ENCODE measurements at places on chromosomes 2 and 18. TPM values are rescaled to one million over a fixed set of nuclear protein-coding genes. Genes with fewer than 3 reads are reported as not detected.

- DNase-seq: no peak
These were observed 18.7 kb downstream of the TMEM178A start for GRCh38 chr2:39684464-39684863.

GRCh38 chr2:217085543-217085942 lies 225.7 kb upstream of the TNP1 start:
- no peak for DNase-seq

Gene PLEKHH2
- 45.3 TPM for total RNA-seq

DNA sequence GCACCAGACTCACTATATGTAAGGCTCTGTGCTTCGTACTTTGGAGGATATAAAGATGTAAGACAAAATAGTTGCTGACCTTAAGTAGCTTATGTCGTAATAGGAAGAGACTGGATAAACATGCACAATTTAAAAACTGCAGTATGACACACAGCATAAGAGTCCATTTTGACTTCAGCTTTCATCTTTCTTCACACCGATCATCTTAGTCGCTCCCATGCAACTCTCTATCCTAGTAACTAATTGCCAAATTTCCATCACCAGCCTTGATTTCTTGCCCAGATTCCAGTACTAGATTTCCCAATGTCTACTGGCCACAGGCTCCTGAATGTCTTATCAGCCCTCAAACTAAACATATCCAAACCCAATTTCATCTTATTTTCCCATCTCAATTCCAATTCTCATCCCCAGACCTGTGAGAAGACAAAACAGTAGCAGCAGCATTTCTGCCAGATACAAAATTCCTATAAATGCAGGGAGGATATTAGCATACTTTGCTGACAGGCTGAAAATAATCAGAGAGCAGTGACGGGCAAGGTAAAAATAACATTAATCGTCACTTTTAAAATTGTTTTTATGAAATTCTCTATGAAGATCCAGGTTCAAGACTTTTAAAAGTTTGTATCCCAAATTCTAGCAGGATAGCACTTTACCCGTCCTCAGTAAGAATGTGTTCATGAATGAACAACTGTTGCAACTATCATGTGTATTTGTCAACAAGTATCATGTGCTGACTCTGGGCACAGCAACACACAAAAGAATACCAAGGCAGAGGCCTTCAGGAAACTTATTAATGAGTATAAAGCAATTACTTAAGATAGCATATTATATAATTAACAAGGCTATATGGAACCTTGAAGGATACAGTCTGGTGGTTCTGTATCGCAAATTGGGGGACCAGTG lies 42.2 kb downstream of the KIDINS220 start:
- DNase-seq: no peak

Gene KCNS3
- total RNA-seq: 86.9 TPM

- DNase-seq: no peak
These were observed 35.5 kb downstream of the RPRM start for GRCh38 chr2:153443106-153443505.

DNA sequence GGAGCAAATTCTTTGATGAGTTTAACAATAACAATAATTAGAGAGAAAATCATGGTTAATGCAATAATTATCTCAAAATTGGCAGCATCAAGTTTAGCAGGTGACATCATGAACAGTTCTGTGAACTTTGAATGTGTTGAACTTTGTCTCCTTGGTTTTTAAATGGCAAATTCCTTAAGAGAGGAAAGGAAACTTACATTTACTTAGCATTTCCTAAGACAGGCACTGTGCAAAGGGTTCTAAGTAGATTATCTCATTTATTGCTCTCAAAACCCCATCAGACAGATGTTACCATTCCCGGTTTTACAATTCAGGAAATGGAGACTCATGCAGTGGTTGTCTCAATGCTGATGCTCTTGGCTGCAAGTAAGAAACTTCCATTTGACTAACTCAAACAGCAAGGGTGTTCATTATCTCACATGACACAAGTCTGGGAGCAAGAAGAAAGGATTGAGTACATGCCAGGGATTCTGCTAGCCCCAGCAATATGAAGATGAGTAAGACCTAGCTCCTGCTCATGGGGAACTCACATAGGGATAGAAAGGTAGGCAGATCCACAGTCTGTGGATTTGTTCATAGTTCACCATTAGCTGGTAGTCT lies 81.3 kb upstream of the ITGA6 start:
- DNase-seq: no peak

DNA sequence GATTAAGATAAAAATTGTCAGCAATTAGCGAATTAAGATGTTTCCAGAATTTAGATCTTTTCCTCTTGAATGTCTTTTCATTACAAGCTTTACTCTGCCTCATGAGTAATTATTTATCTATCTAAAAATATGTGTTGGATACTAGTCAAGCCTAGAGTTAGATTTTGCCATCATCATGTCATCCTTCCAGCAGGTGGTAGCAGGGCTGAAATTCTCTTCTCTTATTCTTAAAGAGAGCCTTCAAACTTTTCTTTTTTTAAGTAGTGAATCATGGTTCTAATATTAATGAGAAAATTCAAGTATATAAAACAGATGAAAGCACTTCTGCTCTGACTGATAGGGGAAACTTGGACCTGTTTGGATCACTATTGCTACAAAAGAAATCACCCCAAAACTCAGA lies 240.7 kb upstream of the EPAS1 start:
- no peak for DNase-seq

- no peak for DNase-seq
These were observed 114.5 kb downstream of the USP34 start for GRCh38 chr2:61356261-61356957.

DNA sequence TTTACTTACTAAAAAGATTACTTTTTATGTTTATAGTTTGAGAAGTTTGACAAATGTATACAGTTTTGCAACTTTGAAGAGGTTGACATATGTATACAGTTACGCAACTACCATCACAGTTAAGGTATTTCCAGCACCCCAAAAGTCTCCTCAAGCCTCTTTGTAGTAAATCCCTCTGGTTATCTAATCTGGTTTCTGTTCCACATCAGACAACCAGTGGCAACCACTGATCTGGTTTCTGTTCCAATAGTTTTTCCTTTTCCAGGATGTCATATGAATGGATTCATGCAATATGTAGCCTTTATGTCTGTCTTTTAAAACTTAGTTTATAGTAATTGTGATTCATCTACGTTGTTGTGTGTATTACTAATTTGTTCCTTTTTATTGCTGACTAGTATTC lies 23.5 kb downstream of the IFIH1 start:
- DNase-seq: no peak

DNA sequence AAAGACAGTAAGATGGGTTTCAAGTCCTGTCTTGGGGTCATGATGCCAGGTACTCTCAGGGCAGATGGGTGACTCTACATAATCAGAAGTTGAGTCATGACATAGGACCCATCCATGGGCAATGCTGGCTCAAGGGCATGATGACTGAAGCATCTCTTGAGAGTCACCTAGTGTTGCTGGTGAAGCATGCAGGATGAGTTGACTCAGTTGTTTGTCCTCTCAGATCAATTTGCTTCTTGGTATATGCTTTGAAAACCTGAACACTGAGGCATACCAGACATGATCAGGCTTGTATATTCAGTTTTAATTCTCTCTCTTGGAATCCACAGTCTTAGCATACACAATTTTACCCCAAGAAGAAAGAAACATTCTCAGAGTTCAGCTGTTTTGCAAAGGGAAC lies 658.9 kb upstream of the NXPH2 start:
- no peak for DNase-seq

DNA sequence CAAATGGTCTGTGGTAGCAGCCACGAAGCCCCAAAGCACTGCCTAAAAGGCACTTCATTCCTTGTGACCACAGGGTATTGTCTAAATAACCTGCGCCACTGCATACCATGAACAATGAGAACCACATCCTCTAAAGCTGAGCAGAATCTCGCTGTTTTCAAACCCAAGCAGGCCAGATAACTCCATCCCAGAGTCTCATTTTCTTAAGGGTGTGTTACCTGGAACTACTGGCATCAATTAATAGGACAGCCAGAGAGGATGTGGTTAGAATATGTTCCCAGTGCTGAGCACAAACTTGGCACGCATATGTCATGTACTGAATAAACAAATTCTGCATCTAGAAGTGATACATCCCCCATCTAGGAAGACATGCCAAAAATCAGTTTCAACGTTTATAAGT lies 13.0 kb downstream of the VPS4B start:
- DNase-seq: no peak

DNA sequence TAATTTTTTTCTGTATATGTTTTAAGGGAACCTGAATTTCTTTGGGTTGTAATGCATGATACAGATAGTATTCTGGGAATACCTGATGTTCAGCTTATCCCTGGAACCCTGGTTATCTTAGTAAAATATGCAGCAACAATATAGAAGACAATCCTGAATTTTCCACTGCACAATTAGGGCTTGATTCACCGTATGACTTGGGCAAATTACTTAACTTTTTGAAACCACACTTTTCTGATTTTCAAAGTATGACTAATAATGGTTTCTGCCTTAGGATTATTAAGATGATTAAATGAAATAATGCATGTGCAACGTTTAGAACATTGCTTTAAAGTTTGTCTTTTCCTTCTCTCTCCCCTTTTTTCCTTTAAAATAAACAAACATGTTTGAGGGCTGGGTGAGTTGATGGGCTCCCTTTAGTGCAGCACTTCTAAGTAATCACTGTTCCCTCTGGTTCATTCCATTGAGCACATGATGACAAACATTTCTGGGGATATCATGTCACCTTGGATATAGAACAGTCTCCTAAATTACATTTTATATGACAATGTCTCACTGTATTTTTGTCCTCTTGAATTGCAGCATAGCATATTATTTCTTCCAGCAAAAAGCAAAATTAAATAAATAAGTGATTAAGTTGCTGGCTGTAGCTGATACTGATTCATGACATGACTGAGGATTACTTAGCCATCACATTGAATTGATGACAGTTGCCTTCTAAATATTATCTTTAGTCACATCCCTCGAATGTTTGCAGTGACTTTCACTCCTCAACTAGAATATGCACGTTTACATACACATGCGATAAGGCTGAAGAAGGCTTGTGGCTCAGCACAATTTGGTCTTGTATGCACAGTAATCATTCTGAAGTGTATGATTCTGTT lies 254.5 kb downstream of the NEDD4L start:
- no peak for DNase-seq

DNA sequence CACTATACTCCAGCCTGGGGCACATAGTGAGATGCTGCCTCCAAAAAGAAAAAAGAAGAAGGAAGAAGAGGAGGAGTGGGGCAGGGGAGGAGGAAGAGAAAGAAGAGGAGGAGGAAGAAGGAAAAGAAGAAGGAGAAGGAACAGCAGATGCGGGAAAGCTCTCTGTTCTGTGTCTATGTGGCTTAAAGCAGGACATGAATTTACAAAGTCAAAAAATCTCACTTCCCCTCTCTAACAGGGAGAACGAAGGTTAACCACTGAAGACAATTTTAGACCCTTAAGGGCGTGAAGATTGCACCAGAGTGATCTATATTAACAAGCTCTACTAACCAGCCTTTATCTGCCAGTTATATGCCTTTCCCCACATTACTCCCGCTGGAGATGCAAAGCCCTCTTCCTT lies 258.9 kb downstream of the METTL4 start:
- no peak for DNase-seq

Gene GKN2
- total RNA-seq: not detected

Gene VPS4B
- total RNA-seq: 30.9 TPM

Gene RTP5
- 0.93 TPM for total RNA-seq

- DNase-seq: no peak
These were observed 33.7 kb downstream of the DYSF start for GRCh38 chr2:71486881-71487640.

- DNase-seq: no peak
These were observed 320.6 kb downstream of the ZNF516 start for GRCh38 chr18:76174451-76174850.

DNA sequence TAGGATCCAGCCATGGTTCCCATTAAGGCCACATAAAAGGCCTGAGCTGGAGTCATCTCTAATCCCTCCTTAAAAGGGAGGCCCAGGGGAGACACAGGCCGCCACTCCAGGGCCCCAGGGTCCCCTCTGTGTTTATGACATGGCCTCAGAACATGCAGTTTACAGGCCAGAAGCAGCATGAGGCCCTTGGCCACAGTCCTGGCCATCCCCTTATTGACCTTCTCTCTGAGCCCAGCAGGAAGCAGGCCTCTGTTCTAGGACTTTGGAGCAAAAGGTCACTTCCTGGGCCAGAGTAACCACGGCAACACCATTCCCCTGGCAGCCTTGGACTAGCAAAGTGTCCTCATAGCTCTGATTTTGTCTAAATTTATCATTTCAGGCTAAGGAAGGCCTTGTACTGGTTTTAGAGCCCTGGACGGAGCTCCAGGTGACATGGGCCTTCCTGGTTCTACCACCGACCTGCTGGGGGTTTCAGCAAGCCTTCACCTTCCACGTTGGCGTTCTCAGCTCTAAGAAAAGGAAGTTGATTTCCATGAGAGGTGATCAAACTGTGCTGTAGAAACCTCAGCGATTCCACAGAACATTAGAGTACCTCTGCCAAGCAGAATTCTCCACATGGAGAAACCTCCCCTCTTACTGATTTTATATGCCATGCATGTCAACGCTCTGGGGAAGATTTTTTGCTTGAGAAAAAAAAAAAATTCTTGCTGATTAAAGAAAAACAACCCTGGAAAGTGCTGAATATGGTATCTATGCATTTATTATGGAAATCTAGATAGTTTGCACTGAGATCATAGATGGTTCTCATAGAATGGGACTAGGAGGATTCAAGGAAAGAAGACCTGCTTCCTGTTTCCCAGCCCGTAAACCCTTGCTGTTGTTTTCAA lies 53.7 kb downstream of the HS1BP3 start:
- peak; percentile 83 for DNase-seq

- no peak for DNase-seq
These were observed 214.7 kb downstream of the CYP26B1 start for GRCh38 chr2:71932780-71933466.

Data from testis (tissue), 5 donors.